ENCODE measurements at places on chromosomes 5 and 9. TPM values are rescaled to one million over a fixed set of nuclear protein-coding genes. Genes with fewer than 3 reads are reported as not detected.
A peak's percentile ranks its signal among the peaks of the same experiment; 100 is the strongest.

DNA sequence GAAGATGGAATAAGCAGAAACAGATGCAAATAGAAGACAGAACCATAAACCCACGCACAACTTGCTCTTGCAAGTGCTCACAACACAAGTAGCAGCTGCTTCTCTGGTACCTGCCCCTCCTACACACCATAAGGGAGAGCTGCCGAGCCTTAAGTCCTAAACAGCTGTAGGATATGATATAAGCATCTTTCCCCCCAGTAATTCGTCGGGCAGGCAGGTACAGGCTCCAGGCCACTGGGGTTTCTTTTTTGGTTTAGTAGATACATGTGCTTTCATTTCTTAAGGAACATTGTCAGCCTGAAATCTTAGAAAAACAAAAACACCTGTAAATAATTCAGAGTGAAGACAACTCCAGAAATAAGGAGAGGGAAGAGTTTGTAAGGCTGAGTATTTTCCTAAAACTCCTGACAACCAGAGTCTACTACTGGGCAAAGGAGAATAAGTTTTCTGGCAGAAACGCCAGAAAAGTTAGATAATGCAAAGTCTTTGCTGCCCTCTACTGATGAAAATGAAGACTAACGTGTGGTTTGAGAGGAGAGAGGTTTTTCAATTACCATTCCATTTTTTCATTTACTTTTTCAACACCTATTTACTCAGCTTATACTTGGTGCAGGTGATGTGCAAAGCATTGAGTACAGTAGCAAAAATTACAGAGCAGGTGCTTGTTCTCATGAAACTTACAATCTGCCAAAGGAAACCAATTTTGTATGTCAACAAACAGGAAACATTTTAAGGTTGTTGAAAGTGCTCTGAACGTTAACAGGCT is 20.1 kb upstream of the TCERG1 start:
- no peak for DNase-seq

GRCh38 chr9:131734165-131734610 is 5.7 kb downstream of the RAPGEF1 start:
- DNase-seq = peak; percentile 77

GRCh38 chr5:43256261-43256966 is 56.8 kb downstream of the HMGCS1 start:
- DNase-seq = no peak

The PRRC2B gene
- 102 TPM for total RNA-seq

The PALM2AKAP2 gene
- 92.8 TPM for total RNA-seq

DNA sequence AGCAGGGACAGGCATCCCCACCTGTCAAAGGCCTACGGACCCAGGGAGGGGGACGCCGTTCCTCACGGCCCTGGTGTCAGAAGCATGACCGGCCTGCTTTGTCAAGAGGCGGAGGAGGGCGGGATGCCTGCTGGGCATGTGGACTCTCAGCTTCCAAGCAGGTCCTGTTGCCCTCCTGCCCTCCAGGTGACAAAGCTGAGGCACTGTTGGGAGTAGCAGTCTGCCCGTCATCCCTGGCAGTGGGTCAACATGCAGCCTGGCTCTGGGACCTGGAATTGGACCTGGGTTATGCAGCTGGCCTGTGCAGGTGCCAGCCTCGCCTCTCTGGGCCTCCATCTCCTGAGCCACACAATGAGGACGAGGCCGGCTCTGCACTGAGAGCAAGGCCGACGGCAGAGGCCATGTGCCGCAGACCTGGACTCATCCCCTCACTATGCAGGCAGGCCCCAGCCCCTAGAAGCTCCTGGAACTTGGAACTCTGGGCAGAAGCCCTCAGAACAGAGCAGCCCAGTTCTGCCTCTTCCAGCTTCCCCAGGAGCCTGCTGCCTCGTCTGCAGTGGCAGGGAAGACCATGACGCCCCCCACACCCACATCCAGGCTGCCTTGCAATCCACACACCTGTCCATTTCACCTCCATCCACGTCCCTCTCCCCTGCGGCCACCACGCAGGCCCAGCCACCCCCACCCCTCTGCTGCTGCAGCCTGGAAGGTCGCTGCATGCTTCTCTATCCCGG is 20.8 kb upstream of the FCN1 start:
- DNase-seq = no peak

The PTGDS gene
- 2,654 TPM for total RNA-seq

The PFN3 gene
- not detected for total RNA-seq

GRCh38 chr5:114857941-114858551 is 311.7 kb downstream of the TRIM36 start:
- DNase-seq = no peak

GRCh38 chr9:30815585-30815984 is 1568.9 kb upstream of the ACO1 start:
- DNase-seq = no peak
